ENCODE measurements at places on chromosomes 3 and 15. TPM values are rescaled to one million over a fixed set of nuclear protein-coding genes. Genes with fewer than 3 reads are reported as not detected.

The GREM1 gene
- not detected for total RNA-seq

The IREB2 gene
- total RNA-seq = 60.0 TPM

DNA sequence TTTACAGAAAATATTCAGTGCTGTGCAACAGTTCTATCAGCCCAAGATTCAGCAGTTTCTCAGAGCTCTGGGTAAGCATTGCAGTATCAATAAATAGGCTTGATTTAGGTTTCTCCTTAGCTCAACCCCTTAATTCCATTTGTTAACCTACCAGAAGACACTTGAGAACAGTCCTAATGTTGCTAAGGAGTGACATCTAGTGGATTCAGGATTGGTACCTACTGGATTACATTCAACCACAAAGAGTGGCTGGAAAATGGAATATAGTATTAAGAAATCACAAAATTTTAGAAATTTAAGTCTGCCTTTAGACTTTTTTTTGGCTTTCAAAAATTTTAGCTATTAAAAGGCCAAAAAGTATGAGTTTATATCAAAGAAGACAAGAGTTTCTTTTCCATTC, 34.7 kb downstream of the POLG start:
- H3K27ac ChIP-seq = peak overlapping the region; percentile 79
- peaks cover 50% of the 10 kb centered on the region for H3K4me1 ChIP-seq
- H3K27me3 ChIP-seq = no peaks in the 10 kb centered on the region
- H3K36me3 ChIP-seq = peaks cover 76% of the 10 kb centered on the region

The PLA1A gene
- not detected for total RNA-seq

GRCh38 chr3:185084402-185084801, 68.5 kb downstream of the C3orf70 start:
- H3K27me3 ChIP-seq = peaks cover 19% of the 10 kb centered on the region
- no peak for DNase-seq
- no peak overlapping the region for H3K4me3 ChIP-seq
- no peaks in the 10 kb centered on the region for H3K36me3 ChIP-seq

The CORO2B gene
- not detected for total RNA-seq

The ITGA11 gene
- 0.02 TPM for total RNA-seq

The COLQ gene
- 4.7 TPM for total RNA-seq

The ZNF639 gene
- 30.1 TPM for total RNA-seq

The ANKUB1 gene
- not detected for total RNA-seq

The PP2D1 gene
- total RNA-seq = not detected

GRCh38 chr3:172261054-172261453, 187.2 kb downstream of the GHSR start:
- H3K36me3 ChIP-seq = peaks cover 18% of the 10 kb centered on the region
- no peaks in the 10 kb centered on the region for H3K27me3 ChIP-seq
- peaks cover 9% of the 10 kb centered on the region for H3K4me1 ChIP-seq
- no peak overlapping the region for H3K4me3 ChIP-seq
- H3K27ac ChIP-seq = no peak overlapping the region
- no peak for DNase-seq

The GP9 gene
- not detected for total RNA-seq

DNA sequence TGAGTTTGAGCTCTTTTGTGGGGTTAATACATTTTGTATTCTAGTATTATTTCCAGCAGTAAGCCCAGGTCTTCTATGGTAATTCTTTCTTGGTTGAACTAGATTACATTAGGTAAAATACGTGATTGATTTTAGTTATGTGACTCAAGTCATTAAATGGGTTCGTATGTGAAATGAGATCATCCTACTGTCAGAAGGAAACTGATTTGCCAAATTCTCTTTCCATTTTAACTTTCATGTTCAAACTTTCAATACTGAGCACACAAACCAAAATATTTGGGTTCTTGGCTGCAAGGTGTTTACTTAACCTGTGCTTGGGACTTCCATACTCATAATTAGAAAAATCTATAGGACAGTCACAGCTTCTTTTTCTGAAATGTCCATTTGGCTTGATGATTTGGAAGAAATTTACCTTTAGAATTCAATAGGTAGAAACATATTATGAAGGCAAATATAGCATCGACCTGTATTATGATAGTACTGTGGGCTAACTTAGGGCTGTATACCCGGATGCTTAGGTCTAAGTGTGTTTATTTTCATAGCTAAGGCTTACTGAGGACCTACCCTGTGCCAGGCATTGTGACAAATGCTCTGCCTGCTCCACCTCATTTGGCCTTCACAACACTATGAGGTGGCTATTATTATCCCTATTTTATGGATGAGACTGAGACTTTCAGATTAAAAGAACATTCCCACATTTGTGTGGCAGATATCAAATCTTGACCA, 631.8 kb upstream of the GRM7 start:
- no peak overlapping the region for H3K27ac ChIP-seq
- no peaks in the 10 kb centered on the region for H3K36me3 ChIP-seq
- H3K27me3 ChIP-seq = no peaks in the 10 kb centered on the region
- no peak overlapping the region for H3K4me3 ChIP-seq

- no peak overlapping the region for H3K27ac ChIP-seq
- no peak overlapping the region for H3K4me3 ChIP-seq
- peaks cover 2% of the 10 kb centered on the region for H3K4me1 ChIP-seq
- H3K27me3 ChIP-seq = peaks cover 4% of the 10 kb centered on the region
- DNase-seq = no peak
These were observed 3.1 kb downstream of the MESP1 start for GRCh38 chr15:89747708-89748682.

DNA sequence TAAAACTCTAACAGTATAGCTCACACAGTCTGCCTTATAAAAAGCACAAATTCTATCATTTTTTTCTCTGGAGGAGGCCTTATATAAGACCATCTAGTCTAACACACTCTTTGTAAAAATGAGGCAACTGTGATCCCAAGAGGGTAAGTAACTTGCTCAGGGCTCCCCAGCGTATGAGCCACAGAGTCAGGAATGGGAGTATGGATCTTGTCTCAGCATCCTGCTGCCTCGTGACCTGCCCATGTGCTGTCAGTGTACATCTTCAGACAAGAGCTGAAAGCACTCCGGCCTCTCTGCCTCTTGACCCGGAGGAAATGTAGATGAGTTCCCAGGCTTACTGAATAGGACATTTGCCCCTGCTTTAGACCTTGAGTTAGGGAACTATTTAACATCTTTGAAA, 28.4 kb upstream of the MEF2A start:
- no peak overlapping the region for H3K27ac ChIP-seq
- H3K27me3 ChIP-seq = peaks cover 22% of the 10 kb centered on the region
- no peak for DNase-seq
- H3K4me3 ChIP-seq = no peak overlapping the region

The GLDN gene
- not detected for total RNA-seq

The EPHB1 gene
- total RNA-seq = 2.2 TPM

GRCh38 chr3:141434255-141434654, 52.6 kb upstream of the RASA2 start:
- H3K27me3 ChIP-seq = no peaks in the 10 kb centered on the region
- H3K27ac ChIP-seq = no peak overlapping the region
- H3K4me1 ChIP-seq = peaks cover 17% of the 10 kb centered on the region
- H3K36me3 ChIP-seq = peaks cover 22% of the 10 kb centered on the region

GRCh38 chr3:139447486-139447885, 28.8 kb downstream of the RBP2 start:
- H3K4me1 ChIP-seq = no peaks in the 10 kb centered on the region
- no peak overlapping the region for H3K4me3 ChIP-seq
- no peaks in the 10 kb centered on the region for H3K27me3 ChIP-seq
- no peak for DNase-seq
- H3K27ac ChIP-seq = no peak overlapping the region

- H3K27me3 ChIP-seq = peaks cover 6% of the 10 kb centered on the region
- no peak for DNase-seq
- no peaks in the 10 kb centered on the region for H3K36me3 ChIP-seq
- no peak overlapping the region for H3K4me3 ChIP-seq
- H3K27ac ChIP-seq = no peak overlapping the region
- peaks cover 16% of the 10 kb centered on the region for H3K4me1 ChIP-seq
These were observed 10.2 kb upstream of the HERC1 start for GRCh38 chr15:63843901-63844317.

The SLC12A1 gene
- total RNA-seq = not detected

DNA sequence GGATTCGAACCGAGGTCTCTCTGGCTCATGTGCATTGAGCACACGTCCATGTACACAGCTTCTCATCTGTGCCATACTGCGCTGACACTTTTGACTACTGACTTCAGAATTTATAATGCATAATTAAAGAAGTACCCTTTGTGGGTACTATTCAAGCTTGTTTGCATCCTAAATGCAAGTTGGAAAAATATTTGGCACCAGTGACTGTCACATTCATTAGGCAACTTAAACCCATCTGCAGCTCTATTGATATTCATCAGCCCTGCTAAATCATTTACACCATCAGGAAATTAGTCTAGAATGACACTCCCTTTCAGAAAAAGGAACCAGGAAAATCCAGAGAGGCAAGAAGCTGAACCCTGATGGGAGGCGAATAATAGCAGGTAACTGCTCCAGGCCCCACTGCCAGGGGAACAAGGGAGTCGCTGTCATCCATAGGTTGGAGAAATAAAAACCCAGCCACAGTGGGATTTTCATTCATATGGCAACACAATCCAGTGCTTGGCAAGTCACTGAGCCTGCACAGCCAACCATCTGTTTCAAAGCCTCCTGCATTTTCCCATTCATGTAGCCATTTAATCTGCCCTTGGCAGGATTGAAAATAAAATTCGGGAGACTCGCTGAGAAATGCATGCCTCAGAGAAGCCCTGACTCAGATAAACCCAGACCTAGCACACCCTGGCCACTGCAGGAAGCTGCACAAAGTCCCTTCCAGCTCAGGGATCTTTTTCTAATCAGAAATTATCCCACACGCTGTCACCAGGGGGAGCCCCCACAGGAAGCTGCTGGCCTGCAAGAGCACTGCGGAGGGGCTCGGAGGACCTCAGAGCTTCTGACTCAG, 103.0 kb upstream of the VEPH1 start:
- DNase-seq = peak; percentile 77
- H3K36me3 ChIP-seq = no peaks in the 10 kb centered on the region
- H3K27me3 ChIP-seq = peaks cover 9% of the 10 kb centered on the region
- no peak overlapping the region for H3K27ac ChIP-seq
- H3K4me1 ChIP-seq = peaks cover 4% of the 10 kb centered on the region
- H3K4me3 ChIP-seq = no peak overlapping the region

GRCh38 chr3:24943961-24944360, 449.3 kb upstream of the THRB start:
- H3K27me3 ChIP-seq = no peaks in the 10 kb centered on the region
- no peak overlapping the region for H3K27ac ChIP-seq
- no peaks in the 10 kb centered on the region for H3K36me3 ChIP-seq
- no peak for DNase-seq
- no peaks in the 10 kb centered on the region for H3K4me1 ChIP-seq

The RAB6B gene
- 1.0 TPM for total RNA-seq

DNA sequence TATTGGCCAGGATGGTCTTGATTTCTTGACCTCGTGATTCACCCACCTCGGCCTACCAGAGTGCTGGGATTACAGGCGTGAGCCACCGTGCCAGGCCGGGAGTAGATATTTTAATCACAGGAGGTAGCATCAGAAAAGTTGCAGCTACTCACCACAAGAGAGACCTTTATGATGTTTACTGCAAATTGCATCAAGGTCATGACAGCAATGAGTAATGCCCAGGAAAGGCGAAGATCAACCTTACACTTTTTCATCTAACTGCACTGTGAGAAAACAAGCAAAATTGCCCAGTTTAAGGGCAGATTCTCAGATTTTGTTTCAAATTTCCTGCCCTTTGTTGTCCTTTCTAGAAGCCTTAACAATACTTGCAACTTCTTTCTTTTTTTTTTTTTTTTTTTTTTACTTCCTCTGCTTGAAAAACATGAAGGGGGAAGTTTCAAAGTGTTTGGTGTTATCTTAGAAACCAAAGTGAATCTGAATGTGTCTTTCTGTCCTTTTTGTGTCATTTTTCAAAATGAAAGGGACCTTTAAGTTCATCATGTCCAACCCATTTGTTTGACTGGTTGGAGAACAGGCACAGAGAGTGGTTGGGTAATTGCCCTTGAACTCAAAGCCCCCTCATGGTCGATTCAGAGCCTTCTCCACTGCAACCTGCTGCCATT, 25.0 kb downstream of the TGFBR2 start:
- DNase-seq = peak; percentile 80
- peaks cover 96% of the 10 kb centered on the region for H3K4me1 ChIP-seq
- no peaks in the 10 kb centered on the region for H3K27me3 ChIP-seq

- peaks cover 7% of the 10 kb centered on the region for H3K4me1 ChIP-seq
- peaks cover 8% of the 10 kb centered on the region for H3K36me3 ChIP-seq
- no peaks in the 10 kb centered on the region for H3K27me3 ChIP-seq
- H3K27ac ChIP-seq = no peak overlapping the region
These were observed 65.6 kb downstream of the SLCO3A1 start for GRCh38 chr15:91919014-91919534.

The CTXN2 gene
- not detected for total RNA-seq

- H3K27me3 ChIP-seq = no peaks in the 10 kb centered on the region
- no peak for DNase-seq
- H3K27ac ChIP-seq = no peak overlapping the region
These were observed 45.3 kb downstream of the ROPN1B start for GRCh38 chr3:126014252-126014651.

GRCh38 chr3:158737976-158738615, 5.8 kb upstream of the RARRES1 start:
- no peaks in the 10 kb centered on the region for H3K27me3 ChIP-seq
- peaks cover 2% of the 10 kb centered on the region for H3K36me3 ChIP-seq
- H3K4me1 ChIP-seq = peaks cover 11% of the 10 kb centered on the region
- no peak overlapping the region for H3K27ac ChIP-seq

The KLHDC8B gene
- 0.80 TPM for total RNA-seq

The CHRNA5 gene
- 6.8 TPM for total RNA-seq

The MPI gene
- 52.8 TPM for total RNA-seq

DNA sequence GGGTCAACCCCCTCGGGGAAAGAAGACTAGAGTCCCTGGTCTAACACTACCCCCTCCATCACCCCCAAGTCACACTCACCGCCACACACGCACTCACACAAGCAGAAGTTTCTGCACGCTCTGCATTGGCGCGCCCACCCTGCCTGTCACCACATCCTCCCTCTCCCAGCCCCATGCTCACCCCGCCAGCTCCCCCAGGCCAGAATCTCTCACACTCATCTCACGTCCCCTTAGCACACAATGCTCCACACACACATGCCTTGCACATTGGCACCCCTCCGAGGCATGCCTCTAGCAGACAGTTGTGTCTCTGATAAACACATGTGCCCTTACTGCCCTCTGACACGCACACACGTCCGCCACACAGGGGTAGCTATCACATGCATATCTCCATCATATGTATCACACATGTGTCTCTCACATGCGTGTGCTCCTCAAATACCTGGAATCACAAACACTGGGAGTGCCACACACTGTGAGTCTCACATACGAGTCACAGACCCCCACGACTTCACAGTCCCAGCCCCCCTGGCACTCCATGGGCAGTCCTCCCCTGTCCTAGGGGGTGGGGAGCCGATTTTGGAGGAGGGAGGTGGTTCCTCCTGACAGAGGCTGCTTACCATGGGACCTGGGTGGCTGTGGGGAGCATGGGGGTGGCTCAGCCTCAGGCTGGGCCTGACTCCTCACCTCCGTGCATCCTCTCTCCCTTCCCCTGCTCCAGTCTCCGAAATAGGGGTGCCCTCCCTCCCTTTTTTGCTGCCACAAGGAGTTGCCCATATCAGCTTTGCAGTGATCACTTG, 898 bp downstream of the FBLN2 start:
- H3K4me3 ChIP-seq = no peak overlapping the region
- H3K36me3 ChIP-seq = no peaks in the 10 kb centered on the region
- peaks cover 76% of the 10 kb centered on the region for H3K27me3 ChIP-seq
- peaks cover 17% of the 10 kb centered on the region for H3K4me1 ChIP-seq
- peak; percentile 52 for DNase-seq

The GOLGA8H gene
- 0.26 TPM for total RNA-seq

GRCh38 chr3:195105389-195105788, 165.6 kb downstream of the XXYLT1 start:
- H3K27me3 ChIP-seq = no peaks in the 10 kb centered on the region
- H3K27ac ChIP-seq = no peak overlapping the region
- no peak overlapping the region for H3K4me3 ChIP-seq
- DNase-seq = no peak
- peaks cover 16% of the 10 kb centered on the region for H3K4me1 ChIP-seq
